CD4-positive, alpha-beta T cell treated with Interleukin-12 subunit alpha and Interleukin-12 subunit beta, for 1 hour (primary cell): ENCODE measurements at places on chromosomes 2 and 18.

GRCh38 chr2:143475041-143475776, 346.0 kb downstream of the ARHGAP15 start:
- DNase-seq: no peak

DNA sequence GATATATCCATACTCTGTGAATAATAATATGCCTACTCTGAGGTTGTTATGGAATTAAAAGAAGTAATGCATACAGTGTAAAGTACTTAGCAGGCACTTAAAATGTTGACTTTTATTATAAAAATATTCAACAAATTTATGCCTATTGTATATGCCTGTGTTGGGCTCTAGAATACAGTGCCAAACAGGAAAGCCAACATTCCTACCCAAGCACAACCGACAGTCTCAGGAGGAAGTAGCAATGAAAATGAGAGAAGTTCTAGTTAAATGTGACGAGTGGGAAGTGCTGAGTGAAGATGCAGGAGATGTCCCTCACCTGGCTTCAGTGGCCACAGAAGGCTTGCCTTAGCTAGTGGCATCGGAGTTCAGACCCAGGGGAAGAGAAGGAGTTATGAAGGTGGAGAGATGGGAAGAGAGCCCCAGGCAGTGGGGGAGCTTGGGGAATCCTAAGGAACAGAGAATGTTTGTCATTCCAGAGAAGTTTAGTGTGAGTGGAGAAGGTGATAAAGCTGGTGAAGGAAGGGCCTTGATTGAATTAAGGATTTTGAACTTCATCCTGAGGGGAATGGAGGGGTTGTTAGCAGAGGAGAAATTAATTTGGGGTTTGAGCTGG, 105.4 kb upstream of the CNGA3 start:
- DNase-seq: no peak

- no peak for DNase-seq
Measured at GRCh38 chr2:99981840-99982239, 160.6 kb downstream of the AFF3 start.

GRCh38 chr2:69624611-69625010, 18.9 kb downstream of the AAK1 start:
- DNase-seq: no peak

DNA sequence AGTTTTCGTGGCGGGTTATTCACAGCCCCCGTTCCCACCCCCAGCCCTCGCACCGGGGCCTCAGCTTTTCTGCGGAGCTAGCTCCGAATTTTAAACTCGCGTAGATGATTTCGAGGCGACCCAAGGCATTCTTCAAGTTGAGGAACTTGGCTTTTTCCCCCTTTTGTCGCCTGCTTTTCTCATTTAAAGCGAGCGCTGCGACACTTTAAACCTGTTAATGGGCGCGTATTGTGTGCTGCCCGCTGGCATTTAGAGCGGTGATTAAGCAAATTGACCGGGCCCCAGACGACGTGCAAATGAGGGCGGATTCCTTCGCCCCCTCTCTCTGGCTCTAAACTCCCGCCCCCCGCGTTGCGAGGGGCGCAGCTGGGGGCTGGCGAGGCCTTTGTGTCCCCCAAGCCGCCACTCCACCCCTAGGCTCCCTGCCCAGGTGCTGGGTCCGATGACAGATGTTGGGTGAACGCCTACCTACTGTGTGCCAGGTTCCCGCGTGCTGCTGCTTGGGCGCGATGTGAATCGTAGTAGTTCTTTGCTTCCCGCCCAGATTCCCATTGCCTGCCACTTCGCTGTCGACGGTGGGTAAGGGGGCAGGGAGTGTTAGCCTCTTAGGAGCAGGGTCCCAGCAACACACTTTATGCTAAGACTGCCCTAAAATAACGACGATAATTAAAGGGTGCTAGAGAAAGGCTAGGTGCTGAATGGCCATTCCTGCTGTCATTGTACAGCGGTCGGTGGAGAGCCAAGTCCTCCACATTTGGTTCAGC, 1.9 kb downstream of the TCF7L1 start:
- DNase-seq: no peak

DNA sequence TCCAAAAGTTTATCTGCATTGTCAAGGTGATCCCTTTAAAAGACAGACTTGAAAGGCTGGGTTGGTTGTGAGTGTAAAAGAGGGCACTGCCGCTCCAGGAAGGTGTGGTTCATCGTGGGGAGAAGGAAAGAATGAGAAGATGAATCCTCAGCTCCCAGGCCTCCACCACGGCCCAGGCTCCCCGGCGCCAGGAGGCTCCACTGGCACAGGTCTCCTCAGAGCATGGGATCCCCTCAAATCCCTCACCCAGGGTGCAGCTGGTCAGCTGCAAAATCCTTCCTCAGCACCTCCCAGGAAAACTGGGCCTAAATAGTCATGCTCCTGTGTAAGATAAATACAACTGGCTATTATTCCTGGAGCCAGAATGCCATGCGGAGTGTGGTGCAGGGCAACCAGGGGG, 221.1 kb downstream of the ZNF516 start:
- DNase-seq: no peak

DNA sequence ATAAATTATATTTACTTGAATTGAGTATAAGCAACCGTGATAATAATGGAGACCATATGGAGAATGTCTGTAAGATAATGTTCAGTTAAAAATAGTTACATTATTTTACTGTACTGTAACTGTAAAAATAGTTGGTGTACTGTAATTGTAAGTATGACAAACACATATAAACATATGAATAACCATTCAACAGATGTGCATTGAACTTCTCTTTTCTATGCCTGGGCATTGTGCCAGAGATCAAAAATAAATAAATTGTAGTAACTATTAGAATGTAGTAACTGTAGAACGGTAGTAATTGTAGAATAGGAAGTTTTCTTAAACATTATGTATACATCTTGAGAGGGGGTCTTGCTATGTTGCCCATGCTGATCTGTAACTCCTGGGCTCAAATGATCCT, 287.4 kb upstream of the EPAS1 start:
- DNase-seq: no peak

GRCh38 chr2:12867631-12868287, 151.0 kb downstream of the TRIB2 start:
- no peak for DNase-seq

DNA sequence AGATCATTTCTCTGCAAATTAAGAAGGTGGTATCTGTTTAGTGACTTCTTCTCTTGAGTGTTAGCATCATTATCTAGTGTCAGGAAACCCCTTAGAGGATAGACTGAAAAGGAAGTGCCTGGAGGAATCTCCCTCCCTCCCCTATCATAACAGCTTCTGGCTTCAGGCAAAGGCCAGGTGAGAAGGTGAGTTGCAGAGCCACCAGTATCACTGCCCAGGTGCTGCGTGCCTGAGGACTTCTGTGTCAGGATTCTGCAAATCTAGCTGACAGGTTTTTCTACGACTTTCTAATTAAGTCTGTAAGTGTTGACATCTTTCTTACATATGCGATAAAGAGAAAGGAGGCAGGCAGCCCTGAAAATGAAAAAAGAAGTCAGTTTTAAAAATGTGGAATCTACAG, 111.9 kb downstream of the CCDC85A start:
- no peak for DNase-seq

DNA sequence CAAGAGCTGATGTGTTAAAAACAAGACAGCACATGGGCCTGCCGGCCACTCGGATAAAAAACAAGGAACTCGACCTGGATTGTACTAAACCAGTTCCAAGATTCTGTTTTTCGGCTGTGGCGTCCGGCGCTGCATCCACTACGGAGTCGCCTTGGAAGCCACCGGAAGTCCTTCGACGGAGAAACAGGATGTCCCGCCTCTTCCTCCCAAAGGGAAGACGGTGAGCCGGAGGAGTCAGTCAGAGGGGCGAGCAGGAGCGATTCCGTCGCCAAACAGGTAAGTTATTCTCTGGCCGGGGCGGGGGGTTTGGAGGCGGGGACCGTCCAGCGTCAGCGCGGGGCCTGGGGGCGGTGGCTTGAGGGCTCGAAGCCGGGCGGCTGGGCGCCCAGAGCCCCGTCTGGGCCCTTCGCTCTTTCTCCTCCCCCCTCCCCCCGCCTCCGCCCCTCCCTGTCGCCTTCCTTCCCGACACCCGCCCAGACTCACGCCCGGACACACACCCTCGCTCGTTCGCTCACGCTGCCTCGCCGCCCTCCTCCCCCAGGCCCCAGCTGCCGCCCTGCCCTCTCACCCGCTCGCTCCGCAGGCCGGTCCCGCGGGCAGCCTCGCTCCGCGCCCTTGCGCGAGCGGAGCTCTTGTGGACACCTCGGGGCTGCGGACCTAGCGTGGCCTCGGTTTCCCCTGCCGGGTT, at the start of gene ZNF407:
Gene ZNF407 (plus strand): TSS at position 209 of the 688 bp plus-strand sequence. CDS start 33,150 bp downstream, outside the sequence.
- DNase-seq: peak; percentile 90

GRCh38 chr2:138365581-138365980, 136.0 kb upstream of the SPOPL start:
- DNase-seq: no peak

- no peak for DNase-seq
Measured at GRCh38 chr2:207319316-207319715, 153.6 kb upstream of the KLF7 start.

DNA sequence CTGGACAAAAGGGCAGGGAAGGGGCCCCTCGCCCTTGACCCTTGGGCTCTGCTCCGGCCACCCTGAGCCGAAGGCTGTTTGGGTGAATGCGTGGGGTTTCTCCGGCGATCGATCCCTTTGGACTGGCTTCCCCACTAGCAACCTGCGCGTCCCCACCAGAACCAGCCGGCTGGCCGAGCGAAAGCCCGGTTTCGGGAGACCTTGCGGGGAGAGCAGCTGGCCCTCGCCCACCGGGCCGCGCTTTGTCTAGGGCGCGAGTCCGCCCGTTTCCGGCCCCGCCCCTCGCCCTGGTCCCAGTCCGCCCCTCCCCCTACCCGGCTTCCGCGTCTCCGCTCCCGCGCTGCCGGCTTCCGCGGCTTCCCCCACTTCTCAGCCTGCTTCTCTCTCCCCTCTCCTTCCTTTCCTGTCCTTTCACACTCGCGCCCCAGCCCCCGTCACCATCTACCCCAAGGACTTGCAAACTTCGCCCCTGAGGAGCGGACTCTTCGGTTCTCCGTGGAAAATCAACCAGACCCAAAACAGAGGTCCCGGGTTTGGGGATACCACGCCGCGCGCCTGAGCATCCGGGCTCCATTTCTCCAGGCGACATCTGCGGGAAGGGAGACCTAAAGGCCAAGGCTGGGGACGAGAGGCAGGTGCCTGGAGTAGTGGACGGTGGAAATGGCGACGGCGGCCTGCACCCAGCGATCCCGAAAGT, 48.0 kb upstream of the ATP6V1B1 start:
- DNase-seq: no peak
